Stomach (tissue), 19 donors: ENCODE measurements at places on chromosomes 3 and 15. TPM values are rescaled to one million over a fixed set of nuclear protein-coding genes. Genes with fewer than 3 reads are reported as not detected.

The CILP gene
- 7.0 TPM for total RNA-seq

The PDZRN3 gene
- total RNA-seq: 174 TPM

The HYAL3 gene
- 1.3 TPM for total RNA-seq

DNA sequence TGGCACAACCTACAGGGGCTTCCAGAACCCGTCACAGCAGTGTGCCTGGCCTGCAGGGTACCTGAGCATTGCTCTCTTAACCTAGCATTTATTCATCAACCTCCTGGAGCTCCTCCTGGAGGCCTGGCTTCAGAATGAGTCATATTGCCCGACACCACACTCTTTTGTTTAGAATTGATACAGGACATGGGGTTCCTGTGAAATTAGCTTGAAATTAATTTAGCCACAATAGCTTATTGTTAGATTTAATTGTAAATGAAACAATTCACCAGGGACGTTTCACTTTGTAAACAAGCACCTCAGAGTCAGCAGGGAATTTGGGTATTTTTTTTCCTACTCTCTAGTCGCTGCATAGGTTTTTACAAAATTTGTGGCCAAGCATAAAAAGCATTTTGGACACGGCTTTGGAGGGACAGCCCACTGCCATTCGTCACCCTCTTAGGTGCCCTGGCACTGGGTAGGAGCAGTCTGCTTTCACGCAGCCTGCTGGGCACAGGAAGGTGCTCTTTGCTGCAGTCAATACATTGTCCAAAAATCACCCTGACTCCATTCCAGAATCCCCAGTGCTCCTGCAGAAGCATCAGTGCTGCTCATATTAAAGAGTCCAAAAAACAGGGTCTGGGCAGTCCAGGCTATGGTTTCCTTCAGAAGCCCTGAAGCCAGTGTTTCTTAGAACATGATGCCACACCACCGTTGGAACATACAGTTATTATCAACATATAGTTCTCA, 60.8 kb upstream of the MEF2A start:
- no peak overlapping the region for H3K27ac ChIP-seq
- no peaks in the 10 kb centered on the region for H3K36me3 ChIP-seq
- no peak overlapping the region for H3K4me3 ChIP-seq
- H3K27me3 ChIP-seq: no peaks in the 10 kb centered on the region
- DNase-seq: no peak
- peaks cover 5% of the 10 kb centered on the region for H3K4me1 ChIP-seq

DNA sequence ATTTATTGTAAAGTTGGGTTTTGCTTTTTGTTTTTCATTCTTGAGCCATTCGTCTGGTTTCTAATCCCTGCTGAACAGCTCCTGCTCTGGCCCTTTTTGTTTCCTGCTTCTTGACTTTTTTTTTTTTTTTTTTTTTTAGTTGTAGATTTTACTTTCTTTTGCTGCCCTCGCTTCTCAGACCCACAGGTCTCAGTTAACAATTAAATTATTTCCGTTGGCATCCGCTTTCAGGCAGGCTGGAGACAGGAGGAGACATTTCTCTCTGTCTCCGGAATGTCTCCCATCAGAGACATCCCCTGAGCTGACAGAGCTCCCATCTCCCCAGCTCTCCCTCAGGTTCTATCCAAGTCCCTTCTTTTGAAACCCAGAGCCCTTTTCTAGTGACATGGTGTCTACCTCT, 68.6 kb downstream of the SLC6A6 start:
- DNase-seq: no peak
- peaks cover 5% of the 10 kb centered on the region for H3K4me1 ChIP-seq
- no peak overlapping the region for H3K27ac ChIP-seq
- H3K4me3 ChIP-seq: no peak overlapping the region

DNA sequence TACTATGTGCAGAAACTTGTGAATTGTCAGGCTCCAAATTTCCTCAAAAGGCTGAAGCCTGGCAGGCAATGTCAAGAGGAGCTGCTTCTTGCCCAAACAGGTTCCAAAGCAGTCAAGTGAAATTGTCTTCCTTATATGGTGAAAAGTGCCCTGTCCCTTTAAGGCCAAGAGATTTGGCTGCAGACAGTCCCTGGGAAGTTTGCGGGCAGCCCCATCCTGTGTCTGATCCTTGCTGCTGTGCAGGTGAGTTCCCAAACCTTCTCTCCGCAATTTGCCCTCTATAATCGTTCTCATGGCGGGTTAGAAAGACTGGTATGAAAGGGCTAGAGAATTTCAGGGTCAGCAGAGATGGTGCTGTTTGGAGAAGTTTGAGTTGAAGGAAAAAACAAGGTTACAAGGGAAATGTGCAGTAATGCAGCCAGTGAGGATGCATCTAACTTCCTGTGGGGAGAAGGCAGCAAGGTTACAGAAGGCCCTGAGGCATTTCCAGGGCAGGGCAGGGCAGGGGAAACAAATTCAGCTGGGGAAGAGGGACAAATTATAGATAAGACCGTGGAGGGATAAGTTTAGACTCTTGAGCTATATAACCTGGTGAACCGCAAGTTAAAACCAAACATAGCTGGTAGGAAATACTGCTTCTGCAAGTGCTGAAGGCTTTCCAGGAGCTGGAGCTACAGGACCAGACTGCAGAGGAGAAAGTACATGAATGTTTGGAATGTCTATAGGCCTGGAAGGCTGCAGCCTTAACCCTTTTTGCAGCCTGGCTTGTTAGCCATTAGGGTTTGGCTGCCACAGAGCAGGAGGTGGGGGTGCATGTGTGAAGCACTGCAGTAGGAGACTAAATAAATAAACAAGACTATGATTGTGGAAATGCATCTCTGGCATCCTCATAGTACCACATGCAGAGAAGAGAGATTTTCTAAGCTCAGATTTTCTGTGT, 256.2 kb upstream of the IL12A start:
- H3K4me1 ChIP-seq: peaks cover 16% of the 10 kb centered on the region
- no peaks in the 10 kb centered on the region for H3K36me3 ChIP-seq
- no peak for DNase-seq
- H3K27ac ChIP-seq: no peak overlapping the region

DNA sequence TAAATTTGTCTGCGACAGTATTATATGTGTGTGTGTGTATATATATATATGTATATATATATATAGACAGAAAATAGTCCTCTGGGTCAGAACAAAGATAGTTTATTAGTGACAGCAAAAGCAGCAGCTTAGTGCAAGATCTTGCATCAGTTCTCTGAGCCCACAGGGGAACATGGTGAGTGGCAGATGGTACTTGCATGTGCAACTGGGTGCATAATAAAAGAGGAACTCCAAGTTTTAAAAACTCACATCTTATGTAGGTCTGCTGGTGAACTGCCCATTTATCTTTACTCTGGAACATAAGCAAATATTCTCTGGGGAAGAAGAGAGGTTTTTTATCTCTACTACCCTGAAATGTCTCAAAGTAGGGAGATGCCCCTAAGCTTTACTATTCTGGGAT, 276.4 kb downstream of the POLQ start:
- DNase-seq: no peak
- H3K27me3 ChIP-seq: no peaks in the 10 kb centered on the region
- H3K36me3 ChIP-seq: no peaks in the 10 kb centered on the region
- H3K27ac ChIP-seq: no peak overlapping the region
- no peaks in the 10 kb centered on the region for H3K4me1 ChIP-seq
